ENCODE measurements at places on chromosomes 6 and 20.
A peak's percentile ranks its signal among the peaks of the same experiment; 100 is the strongest.

GRCh38 chr20:59512651-59513050 lies 91.7 kb upstream of the PHACTR3 start:
- DNase-seq, result no peak

- no peak for DNase-seq
Observed at GRCh38 chr6:39841291-39841690, 49.1 kb downstream of the DAAM2 start.

- no peak for DNase-seq
Observed at GRCh38 chr20:6975311-6975710, 207.8 kb downstream of the BMP2 start.

DNA sequence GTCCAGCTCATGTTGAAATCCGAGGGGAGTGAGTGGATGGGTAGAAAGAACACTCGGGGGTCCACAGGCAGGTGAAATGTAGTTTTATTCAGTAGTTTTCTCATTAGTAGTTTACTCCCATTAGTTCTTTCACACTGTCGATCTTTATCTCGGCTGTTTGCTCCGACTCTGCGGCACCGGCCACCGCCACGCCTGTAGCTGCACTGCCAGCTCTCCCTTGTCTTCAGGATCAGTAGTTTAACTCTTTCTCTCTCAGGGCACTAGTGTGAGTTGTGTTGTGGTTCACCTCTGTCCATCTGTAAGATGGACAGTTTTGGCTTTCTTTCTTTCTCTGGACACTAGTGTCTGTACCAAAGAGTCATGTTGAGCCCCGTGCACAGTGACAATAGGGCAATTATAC lies 195.7 kb downstream of the LMBRD1 start:
- no peak for DNase-seq

DNA sequence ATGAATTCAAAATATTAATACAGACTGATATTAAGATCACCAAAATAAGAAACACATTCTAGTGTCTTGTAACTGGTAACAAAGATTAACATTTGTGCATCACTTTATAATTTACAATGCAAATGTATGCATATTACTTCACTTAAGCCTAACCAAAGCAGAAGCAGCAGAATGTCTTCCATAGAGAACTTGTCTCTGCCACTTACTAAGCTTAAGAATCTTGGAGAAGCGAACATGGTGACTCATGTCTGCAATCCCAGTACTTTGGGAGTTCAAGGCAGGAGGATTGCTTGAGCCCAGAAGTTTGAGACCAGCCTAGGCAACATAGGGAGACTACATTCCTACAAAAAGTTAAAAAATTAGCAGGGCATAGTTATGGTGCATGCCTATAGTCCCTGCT lies 18.8 kb downstream of the AK9 start:
- DNase-seq, result peak; percentile 18

GRCh38 chr20:13101706-13102105 lies 92.9 kb downstream of the SPTLC3 start:
- DNase-seq, result peak; percentile 29

GRCh38 chr6:37308069-37308815 lies 45.5 kb upstream of the RNF8 start:
- DNase-seq, result peak; percentile 34

GRCh38 chr6:63677282-63677681 lies 41.7 kb downstream of the PHF3 start:
- peak; percentile 18 for DNase-seq

DNA sequence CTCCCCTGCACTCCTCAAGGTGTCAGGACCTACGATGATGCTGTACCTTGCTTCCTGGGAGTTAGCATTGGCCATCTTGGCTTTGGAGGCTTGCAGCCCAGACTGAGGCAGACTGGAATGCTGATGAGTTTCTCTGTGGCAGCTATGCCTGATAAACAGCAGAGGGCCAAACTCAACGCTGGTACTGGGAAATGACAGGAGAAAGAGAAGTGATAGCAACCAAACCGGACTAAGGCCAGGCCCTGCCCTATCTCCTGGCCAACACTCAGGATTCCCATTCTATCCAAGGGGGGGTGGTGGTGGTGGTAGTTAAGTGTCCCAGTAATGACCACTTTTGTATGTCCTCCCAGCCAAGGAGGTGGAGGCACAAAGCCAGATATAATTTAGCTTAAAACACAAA lies 90.0 kb upstream of the DTNBP1 start:
- DNase-seq, result peak; percentile 39

DNA sequence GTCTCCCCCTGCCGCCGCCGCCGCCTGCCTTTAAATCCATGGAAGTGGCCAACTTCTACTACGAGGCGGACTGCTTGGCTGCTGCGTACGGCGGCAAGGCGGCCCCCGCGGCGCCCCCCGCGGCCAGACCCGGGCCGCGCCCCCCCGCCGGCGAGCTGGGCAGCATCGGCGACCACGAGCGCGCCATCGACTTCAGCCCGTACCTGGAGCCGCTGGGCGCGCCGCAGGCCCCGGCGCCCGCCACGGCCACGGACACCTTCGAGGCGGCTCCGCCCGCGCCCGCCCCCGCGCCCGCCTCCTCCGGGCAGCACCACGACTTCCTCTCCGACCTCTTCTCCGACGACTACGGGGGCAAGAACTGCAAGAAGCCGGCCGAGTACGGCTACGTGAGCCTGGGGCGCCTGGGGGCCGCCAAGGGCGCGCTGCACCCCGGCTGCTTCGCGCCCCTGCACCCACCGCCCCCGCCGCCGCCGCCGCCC lies 474 bp downstream of the CEBPB start:
- DNase-seq, result peak; percentile 58

GRCh38 chr6:13238017-13238416 lies 90.3 kb downstream of the TBC1D7 start:
- no peak for DNase-seq

DNA sequence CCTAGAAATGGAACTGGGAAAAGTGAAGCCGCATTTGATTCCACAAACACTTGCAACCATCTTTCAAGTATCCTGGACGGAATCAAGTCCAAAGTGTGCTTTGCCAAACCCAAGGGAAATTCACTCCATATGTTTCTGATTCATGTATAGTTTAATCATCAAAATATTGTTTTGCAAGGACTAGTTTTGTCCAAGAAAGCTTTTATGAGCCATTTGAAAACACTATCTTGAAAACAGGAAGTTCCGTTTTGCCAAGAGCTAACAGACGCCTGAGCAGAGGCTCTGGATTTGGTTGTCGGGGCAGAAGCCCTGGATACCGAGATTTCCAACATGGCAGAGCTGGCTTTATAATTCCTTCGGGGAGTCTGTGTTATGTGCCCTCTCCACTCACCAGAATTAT lies 251.1 kb downstream of the PHACTR1 start:
- DNase-seq, result peak; percentile 55

DNA sequence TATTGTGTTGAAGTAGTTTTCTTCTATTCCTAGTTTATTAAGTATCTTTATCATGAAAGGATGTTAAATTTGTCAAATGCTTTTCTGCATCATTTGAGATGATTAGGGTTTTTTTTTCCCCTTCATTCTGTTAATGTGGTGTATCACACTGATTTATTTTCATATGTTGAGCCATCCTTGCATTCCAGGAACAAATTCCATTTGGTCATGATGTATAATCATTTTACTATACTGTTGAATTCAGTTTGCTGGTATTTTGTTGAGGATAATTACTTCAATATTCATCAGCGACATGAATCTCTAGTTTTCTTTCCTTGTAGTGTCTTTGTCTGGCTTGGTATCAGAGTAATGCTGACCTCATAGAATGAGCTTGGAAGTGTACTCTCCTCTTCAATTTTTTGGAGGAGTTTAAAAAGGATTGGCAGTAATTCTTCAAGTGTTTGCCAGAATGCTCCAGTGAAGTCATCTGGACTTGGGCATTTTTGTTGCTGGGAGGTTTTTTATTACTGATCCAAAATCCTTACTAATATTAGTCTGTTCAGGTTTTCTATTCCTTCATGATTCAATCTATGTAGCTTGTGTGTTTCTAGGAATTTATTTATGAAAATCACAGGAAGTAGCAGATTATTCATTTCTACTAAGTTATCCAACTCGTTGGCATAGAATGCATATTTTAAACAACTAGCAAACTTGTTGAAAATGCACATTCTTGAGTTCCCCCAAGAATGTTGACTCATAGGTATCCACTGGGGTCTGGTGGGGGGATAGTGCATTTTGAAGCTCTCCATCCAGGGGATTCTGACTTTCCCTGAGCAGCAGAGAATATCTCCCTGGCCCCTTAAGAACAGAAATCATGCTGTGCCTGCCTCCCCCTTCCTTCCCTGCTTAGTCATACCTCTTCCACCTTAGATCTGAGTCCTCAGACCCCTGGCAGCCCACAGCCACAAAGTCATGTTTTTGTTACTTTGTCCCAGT lies 187.1 kb downstream of the BMP7 start:
- DNase-seq, result no peak

- DNase-seq, result peak; percentile 7
Observed at GRCh38 chr6:35973670-35974222, 50.7 kb downstream of the SLC26A8 start.

DNA sequence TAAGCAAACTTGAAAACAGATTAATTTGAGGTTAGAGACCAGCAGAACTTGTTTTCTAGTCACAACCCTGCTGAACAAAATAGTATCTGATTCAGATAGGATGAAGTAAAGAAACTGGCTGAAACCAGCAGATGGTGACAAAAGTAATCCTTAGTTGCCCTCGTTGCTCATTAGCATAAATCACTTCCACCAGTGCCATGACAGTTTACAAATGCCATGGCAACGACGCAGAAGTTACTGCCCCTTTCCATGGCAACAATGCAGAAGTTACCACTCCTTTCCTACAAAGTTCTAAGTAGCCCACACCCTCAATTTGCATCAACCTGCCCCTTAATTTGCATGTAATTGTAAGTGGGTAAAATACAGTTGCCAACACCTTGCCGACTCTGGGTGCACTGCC lies 23.7 kb downstream of the SNRPB start:
- no peak for DNase-seq

DNA sequence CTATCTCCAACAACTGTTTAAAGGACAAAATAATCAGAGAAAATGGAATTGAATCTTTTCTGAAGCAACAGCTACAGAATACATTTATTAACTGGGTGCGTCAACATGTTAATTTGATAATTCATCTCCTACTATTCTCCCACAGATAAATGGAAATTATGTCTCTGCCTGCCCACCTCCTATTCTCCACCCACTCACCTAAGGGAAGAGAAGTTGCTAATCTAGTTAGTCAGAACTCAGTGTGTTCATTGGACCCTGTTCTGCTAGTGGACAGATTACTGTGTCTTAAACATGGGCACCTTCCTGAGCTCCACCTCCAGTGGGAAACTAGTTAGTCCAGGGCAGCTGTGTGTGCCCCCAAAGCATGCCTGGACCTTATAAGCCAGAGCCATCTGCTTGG lies 41.0 kb downstream of the METTL24 start:
- no peak for DNase-seq

- no peak for DNase-seq
Observed at GRCh38 chr6:45441851-45442453, 64.2 kb upstream of the SUPT3H start.

GRCh38 chr6:118935331-118935668 lies 341 bp upstream of the MCM9 start:
- DNase-seq, result no peak

DNA sequence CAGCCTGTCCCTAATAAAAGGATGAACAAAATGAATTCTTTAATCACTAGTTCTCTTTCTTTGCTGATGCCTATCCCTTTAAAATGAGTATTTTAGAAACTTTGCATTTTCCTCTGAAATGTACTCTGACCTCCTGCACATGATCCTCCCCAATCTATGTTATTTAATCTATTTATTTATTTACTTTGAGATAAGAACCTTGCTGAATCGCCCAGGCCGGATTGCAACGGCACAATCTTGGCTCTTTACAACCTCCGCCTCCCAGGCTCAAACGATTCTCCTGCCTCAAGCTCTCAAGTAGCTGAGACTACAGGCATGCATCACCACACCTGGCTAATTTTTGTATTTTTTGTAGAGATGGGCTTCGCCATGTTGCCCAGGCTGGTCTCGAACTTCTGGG lies 27.9 kb downstream of the ADTRP start:
- no peak for DNase-seq

- no peak for DNase-seq
Observed at GRCh38 chr6:30155520-30156261, 5.3 kb downstream of the TRIM10 start.

DNA sequence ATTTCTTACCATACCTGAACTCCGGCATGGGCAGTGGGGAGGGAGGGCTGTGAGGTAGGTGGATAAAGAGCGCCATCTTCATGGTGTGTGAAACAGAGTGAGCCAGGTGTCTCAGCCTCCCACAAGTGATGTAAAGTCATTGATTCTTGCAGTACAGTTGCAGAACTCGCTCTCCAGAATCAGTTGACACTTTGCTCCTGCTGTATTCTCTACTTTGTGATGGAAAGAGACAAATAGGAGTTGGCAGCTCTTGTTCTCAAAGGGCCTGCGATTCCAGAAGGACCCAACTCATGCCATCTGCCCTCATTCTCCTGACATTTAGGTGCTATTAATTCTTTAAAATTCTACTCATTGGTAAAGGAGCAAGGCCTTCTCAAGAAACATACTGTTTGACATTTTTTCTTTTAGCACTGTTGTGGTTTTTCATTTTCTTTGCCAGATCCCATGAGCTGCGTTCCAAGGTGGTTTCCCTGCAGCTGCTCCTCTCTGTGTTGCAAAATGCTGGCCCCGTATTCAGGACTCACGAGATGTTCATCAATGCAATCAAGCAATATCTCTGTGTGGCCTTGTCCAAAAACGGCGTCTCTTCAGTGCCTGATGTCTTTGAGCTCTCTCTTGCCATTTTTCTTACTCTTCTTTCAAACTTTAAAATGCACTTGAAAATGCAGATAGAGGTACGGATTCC lies 49.3 kb downstream of the ARFGEF2 start:
- DNase-seq, result no peak

GRCh38 chr6:113622254-113622653 lies 234.9 kb upstream of the MARCKS start:
- no peak for DNase-seq

DNA sequence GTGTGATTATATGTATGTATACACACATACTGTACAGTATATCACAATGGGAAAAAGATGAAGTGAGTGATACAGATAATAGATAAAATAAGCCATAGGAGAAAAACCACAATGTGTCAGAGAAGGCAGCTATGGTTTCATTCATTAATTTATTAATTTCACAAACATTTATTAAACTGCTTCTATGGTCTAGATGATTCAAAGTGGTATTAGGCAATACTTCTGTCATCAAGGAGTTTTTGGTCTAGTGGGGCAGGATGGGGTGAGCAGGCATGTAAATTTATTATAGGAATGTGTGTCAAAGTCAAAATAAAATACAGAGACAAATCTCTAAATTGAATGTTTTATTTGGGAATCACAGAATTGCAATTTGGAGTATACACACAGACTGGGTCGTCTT lies 65.2 kb upstream of the ANKEF1 start:
- no peak for DNase-seq
